ENCODE measurements at places on chromosomes 13 and 19.

- no peak for DNase-seq
These were observed 43.3 kb downstream of the ATP11A start for GRCh38 chr13:112733112-112733511.

GRCh38 chr19:16456652-16457194 is 15.0 kb downstream of the EPS15L1 start:
- no peak for DNase-seq

GRCh38 chr19:45162608-45163143 is 1.9 kb upstream of the NKPD1 start:
- DNase-seq: peak; percentile 80

DNA sequence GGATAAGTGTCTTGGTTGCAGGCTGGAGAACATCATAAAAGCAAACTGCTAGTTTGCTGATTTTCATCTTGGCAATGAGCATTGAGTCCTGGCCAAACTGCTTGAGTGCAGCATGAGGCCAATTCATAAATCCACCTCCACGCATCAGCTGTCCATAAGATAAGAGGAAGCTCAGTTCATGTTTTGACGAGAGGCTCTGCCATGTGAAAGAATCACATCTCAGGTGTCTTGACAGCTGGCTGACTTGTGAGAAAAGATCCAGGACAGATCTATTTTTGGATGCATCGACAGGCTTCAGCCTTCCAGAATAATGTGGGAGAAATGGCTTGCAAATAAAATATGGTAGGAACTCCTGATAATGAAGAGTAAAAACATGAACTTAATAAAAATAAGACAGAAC is 5.4 kb upstream of the ZNF682 start:
- no peak for DNase-seq

GRCh38 chr13:44223770-44224444 is 149.7 kb upstream of the SERP2 start:
- no peak for DNase-seq

DNA sequence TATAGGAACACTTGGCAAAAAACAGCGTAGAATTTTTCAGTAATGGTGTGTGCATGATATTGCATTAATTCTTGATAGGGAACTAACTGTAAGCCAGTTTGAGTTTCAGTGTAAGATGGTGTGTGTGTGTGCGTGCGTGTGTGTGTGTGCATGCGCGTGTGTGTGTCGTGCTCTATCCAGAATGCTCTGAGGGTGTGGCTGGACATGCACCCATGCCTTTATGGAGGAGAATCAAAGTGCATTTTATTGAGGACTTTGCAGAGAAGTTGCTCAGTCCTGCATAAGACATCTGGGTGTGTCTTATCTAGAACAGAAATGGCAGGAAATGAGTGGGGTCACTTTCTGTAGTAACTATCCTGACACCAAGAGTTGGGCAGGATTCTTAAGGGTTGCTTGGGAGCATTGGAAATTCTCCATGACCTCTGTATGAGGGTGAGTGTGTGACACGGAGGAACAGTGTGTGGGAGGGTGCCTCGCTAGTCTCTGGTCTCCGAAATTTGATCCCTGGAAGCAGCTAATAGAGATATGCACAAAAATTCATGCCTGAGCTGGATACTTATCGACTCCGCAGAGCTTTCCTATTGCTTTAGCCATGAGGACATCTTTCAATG is 252.2 kb downstream of the TSHZ3 start:
- no peak for DNase-seq

DNA sequence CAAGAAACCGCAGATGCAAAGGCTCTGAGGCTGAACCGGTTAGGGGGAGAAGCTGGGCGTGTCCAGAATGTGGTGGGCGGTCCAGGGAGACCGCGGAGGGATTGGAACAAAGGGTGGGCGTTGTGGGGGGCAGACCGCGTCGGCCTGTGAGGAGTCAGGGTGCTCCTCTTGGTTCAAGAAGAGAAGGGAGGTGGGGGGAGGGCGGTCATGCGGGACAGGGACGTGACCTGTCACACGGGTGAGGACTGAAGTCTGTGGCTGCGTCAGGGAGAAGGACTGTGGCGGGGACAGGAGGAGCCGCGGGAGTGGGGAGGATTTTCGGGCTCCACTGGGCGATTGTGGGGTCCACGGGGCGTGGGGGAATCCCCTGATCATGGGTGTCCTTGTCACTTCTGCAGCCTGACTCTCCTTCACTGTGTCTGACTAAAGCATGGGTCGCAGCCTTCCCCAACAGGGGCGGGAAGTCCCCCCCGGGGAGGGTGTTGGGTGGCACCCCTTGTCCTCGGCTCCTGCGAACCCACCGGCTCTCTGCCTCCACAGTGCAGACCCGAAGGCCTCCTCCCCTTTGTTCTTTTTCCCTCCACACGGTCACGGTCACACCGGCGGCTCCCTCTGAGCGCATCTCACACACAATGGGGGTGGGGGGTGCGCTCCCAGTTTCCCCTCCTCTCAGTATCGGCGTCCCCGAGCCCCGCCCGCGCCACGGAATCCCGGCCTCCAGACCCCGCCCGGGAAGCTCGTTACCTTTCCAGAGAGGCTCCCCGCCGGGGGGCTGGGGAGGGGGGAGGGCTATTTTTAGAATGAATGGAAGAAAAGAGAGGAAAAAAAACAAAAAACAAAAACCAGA is 16.4 kb upstream of the KCNN1 start:
- no peak for DNase-seq

DNA sequence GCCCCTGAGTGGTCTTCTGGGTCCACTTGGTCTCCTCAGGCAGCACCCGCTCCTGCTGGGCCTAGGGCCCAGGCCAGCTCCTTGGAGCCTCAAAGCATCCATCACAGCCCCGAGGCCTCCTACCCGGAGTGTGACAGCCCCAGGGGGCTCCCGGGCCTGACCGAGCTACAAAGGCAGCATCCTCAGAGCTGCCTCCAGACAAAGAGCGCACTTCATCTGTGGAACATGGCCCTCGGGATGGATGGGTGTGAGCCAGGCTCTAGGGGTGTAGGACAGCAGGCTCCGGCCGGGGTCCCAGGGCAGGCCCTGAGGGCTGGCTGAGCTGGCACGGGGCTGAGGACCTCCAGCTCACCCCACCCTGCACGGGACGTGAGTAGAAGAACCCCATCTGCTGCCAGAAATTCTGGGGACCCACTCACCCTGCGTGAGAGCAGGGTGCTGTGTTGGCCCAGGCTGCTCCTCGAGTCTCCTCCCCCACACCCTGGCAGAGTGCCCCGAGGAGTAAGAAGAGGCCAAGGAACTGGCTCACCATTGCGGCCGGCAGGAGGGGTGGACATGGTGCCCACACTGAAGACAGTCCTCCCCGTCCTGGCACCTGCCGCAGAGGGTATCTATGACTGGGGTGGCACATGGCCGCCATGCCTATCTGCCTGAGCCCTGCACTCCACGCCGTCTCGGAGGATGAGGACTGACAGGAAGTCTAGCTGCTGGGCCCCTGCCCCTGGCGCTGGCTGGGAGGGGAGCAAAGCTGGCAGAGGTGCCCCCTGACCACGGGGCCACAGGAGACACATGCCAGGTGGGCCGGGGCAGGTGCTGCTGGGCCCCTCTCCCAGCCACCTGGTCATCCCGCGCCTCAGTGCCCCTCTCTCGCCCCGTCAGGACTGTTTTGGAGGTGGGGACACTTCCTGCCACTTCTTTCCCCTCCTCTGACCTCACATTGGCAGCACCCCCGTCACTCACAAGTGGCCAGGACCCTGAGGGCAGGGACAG is 22.3 kb downstream of the CEBPG start:
- DNase-seq: no peak

DNA sequence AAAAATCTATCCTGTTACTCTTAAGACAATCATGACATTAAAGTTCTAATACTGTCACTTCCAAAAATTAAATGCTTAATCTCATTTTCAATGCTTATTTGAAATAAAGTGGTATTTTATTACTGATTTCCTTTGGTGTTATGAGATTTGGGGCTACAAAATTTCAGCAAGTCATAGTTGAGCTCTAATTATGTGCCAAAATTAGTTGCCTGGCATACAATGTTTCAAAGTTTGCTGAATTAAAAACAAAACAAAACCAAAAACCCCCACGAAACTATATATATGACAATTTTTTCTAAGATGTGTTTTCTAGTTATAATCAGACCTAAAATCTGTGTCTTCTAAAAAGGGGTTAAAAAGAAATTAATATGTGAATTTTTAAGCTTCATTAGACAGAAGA is 62.2 kb downstream of the KCNRG start:
- DNase-seq: no peak

DNA sequence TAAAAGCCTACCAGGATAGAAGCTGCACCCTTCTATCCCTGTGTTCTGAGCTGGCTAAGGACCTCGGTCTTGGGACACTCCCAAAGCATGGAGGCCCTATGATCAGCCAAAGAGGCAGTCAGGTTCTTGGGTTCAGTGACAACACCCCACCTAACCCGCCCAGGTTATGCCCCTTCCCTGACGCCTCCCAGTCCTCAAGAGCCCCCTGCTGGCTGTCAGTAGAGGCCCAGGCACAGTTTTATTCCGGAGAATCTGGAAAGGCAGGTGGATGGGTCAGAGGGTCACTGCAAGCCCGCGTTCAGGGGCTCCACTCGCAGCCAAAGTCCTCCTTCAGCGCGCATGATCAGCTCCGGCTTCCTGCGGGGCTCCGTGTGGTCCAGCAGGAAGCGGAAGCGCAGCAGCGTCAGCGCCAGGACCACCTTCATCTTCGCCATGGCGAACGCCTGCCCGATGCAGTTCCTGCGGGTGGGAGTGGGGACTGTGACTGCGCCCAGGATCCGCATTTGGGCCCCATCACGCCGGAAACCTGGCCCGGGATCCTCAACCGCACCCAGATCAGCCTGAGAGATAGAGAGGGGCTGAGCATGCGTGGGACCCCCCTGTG is 22.3 kb downstream of the OR10H3 start:
- no peak for DNase-seq

- no peak for DNase-seq
These were observed 236.8 kb downstream of the LMO7 start for GRCh38 chr13:75872980-75873379.

DNA sequence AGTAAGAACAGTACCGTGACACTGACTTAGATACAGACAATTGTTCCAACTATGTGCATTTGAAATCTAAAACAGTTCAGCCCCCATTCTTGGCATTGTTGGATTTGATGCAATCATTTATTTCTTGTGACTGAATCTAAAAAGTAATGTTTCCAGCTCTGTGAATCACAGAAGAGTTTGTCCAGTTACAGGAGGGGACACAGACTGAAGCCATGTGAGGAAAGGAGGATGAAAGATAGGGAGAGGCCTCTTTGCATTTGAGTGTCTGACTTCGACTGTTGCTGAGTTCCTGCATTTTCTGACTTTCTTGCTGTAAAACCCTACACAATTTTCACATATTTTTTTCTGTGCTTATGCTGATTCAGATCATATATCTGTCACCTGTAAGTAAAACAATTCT is 179.3 kb upstream of the PCDH17 start:
- DNase-seq: no peak

DNA sequence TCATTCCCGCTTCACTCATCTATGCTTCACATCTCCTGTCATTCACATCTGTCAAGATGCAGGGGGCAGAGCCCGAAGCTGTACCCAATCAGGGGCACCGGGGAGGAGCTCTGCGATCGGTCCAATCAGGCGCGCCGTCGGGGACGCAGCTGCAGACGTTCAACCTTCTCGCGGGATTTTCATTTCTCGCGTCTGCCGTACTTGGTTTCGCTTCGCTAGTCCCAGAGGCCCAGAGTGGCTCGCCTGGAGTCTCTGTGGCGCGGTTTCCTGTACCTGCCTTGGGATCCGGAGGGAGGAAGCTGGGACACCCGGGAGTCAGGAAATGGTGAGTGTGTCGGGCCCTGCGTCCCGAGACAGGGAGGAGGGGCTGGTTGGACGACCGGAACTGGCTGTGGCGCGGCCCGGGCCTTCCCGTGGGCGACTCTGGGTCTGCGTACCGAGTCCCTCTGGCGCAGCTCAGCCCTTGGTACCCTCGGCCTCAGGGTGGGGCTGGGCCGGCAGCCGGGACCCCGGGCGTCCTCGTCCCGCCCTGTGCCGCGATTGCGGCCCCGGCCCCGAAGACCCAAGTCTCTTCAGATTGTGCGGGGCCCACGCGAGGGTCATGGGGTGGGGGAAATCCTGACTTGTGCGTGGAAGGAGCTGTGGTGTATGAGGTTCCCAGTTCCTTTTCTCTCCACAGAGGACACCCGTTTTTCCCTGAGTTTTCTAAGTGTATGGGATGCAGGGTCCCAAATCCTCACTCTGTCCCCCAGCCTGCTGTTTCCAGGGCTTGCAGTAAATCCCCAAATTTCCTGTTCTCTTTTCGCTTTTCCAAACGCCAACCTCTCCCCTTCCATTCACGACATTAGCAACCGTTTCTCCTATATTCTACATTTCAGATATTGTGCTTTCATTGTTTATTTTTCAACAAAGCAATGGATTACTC is at the start of gene ZNF136:
Gene ZNF136 (plus strand): TSS at position 215 of the 925 bp plus-strand sequence. CDS start 108 bp downstream, at position 323.
- peak; percentile 96 for DNase-seq

All from suprapubic skin (tissue), 4 donors.